Myocyte (in vitro differentiated cells): ENCODE measurements at places on chromosomes 1 and 21. TPM values are rescaled to one million over a fixed set of nuclear protein-coding genes. Genes with fewer than 3 reads are reported as not detected.

Gene NUDT4B
- 39.2 and 64.9 TPM in 2 replicates for total RNA-seq

Gene XCL2
- not detected in 2 replicates for total RNA-seq

Gene OLIG2
- total RNA-seq, result not detected in 2 replicates

Gene FCAMR
- total RNA-seq, result not detected in 2 replicates

Gene S100A7
- not detected in 2 replicates for total RNA-seq

Gene LAMC2
- total RNA-seq, result 1.7 and 2.3 TPM in 2 replicates

Gene PROX1
- total RNA-seq, result 6.7 and 8.5 TPM in 2 replicates

Gene C1orf141
- not detected in 2 replicates for total RNA-seq

Gene PTPN7
- not detected in 2 replicates for total RNA-seq

Gene IFNLR1
- total RNA-seq, result 0.13 and 0.26 TPM in 2 replicates

Gene CFAP74
- not detected in 2 replicates for total RNA-seq

Gene TSPEAR
- not detected in 2 replicates for total RNA-seq

Gene GNAT2
- total RNA-seq, result 0.13 TPM in 1 of 2 replicates, not detected in the other

Gene OR2AK2
- not detected in 2 replicates for total RNA-seq

Gene FHAD1
- total RNA-seq, result 0.99 and 6.8 TPM in 2 replicates

Gene RNF186
- total RNA-seq, result not detected in 2 replicates

Gene FCN3
- not detected in 2 replicates for total RNA-seq

Gene AADACL4
- total RNA-seq, result not detected in 2 replicates

Gene ADORA1
- 27.4 and 42.0 TPM in 2 replicates for total RNA-seq

Gene OR2L5
- total RNA-seq, result not detected in 2 replicates

Gene SNAPIN
- 68.3 and 75.1 TPM in 2 replicates for total RNA-seq

Gene CHI3L1
- 0.37 and 1.2 TPM in 2 replicates for total RNA-seq

Gene TAS1R1
- 7.5 and 8.0 TPM in 2 replicates for total RNA-seq

Gene PRAMEF17
- not detected in 2 replicates for total RNA-seq

Gene GSTM1
- 0.48 and 0.83 TPM in 2 replicates for total RNA-seq

Gene CLIC6
- not detected in 2 replicates for total RNA-seq

Gene WNT3A
- not detected in 2 replicates for total RNA-seq

Gene TENT5C
- not detected in 2 replicates for total RNA-seq

Gene PLPPR5
- 0.10 TPM in 1 of 2 replicates, not detected in the other for total RNA-seq

Gene RGS8
- total RNA-seq, result not detected in 2 replicates

Gene RAVER2
- total RNA-seq, result 0.11 TPM in 1 of 2 replicates, not detected in the other

Gene USP16
- total RNA-seq, result 39.2 and 47.8 TPM in 2 replicates

Gene AZIN2
- 5.3 and 10.7 TPM in 2 replicates for total RNA-seq

Gene GJB3
- total RNA-seq, result not detected in 2 replicates
